NCI-H1930 (cell line): ENCODE measurements at places on chromosomes 12 and 14.

GRCh38 chr14:66038618-66039017, 447.6 kb upstream of the CCDC196 start:
- DNase-seq = no peak

- DNase-seq = peak; percentile 24
Measured at GRCh38 chr12:12334367-12335040, 15.5 kb downstream of the MANSC1 start.

DNA sequence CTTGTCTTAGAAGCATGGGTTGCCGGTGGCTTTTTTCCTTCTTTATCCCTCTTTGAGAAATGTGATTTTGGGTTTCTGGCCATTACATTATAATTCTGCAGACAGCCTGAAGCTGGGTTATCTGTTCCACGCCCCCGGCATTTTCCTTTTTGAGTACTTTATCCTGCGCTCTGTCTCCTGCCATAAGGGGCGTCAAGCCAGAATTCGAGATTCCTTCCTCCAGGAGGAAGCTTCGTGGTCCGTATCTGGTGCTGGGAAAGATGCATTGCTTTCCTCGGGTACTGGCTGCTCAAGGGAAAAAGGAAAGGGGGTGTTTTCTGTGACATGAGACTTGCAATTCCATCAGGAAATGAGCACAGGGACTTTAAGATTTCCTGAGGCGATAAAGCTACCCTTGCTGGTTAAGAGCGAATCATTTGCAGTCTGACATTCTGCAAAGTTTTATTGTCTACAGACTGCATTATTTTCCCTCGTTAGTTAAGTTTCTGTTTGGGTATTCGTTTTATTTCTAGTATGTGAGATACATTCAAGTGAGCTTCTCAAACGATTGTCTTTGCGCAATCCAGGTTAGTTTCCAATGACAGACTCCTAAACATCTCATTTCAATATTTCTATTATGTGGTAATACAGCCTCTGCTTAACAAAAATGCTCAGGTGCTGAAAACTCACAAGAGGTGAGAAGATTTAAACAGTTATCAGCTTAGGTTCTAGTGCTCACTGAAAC, 694 bp downstream of the AKAP5 start:
- no peak for DNase-seq

DNA sequence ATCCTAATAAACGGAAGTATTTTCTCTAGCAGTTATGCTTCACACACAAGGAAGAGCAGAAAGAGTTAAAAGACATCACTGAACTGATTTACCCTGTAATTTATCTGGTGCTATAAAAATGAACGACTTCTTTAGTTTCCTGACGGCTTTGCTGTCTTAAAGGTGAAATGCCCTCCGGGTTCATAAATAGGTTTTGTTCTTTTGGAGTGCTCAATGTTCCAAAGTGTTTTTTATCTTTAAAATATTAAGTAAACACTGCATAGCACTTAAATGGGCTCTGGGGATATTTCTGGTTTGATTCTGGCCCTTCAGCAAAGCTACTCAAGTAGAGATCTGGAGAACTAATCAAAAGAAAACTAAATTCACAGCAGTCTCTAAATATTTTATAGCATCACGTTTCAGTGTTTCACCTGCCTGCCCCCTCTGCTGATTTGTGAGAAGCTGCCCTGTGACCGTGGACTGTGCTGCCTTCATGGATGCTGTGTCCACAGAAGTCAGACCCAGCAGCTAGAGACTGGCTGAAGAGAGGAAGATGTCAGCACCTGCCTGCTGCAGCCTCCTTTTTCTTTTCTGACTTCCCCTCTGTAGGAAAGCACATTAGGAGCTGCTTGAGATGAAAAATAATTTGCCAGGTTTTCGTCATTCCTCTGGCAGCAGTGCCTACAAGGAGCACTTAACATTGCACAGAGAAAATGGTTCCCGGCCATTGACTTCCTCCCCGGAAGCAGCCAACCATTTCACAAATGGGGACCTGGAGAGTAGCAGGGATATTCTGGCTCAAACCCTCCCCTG, 205.1 kb upstream of the FSCB start:
- no peak for DNase-seq

GRCh38 chr12:76560086-76560491, 518 bp upstream of the OSBPL8 start:
- DNase-seq = no peak

GRCh38 chr12:64656429-64656828, 46.1 kb downstream of the RASSF3 start:
- no peak for DNase-seq

DNA sequence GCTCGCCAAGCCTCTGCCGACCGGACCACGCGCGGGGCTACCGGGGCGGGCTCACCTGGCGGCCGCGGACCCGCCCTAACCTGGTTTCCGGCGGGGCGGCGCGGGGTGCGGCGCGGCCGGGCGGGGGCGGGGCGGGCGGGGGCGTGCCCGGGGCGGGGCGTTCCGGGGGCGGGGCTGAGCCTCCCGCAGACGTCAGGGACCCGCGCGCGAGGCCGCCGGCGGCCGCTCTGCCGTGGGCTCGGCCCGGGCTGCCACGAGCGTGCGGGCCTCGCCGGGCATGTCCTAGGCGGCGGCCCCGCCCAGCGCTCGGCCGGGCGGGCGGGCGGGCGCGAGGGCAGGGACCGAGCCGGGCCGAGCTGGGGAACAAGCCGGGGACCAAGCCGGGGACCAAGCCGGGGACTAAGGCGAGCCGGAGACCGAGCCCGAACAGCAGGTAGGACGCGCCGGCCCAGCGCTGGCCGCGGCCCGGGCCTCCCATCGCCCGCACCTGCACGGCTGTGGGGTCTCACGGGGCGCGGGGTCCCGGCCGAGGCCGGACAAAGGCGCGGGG, at the start of gene CEP170B:
CEP170B (plus strand) TSS at position 188 of the 550 bp plus-strand sequence. CDS start 3,183 bp downstream, outside the sequence.
- DNase-seq = no peak

GRCh38 chr12:103745962-103746361, 95.1 kb downstream of the NT5DC3 start:
- no peak for DNase-seq

- DNase-seq = no peak
Measured at GRCh38 chr12:131618303-131618658, 92.6 kb upstream of the SFSWAP start.

GRCh38 chr14:26281280-26281998, 316.4 kb downstream of the NOVA1 start:
- DNase-seq = peak; percentile 91

DNA sequence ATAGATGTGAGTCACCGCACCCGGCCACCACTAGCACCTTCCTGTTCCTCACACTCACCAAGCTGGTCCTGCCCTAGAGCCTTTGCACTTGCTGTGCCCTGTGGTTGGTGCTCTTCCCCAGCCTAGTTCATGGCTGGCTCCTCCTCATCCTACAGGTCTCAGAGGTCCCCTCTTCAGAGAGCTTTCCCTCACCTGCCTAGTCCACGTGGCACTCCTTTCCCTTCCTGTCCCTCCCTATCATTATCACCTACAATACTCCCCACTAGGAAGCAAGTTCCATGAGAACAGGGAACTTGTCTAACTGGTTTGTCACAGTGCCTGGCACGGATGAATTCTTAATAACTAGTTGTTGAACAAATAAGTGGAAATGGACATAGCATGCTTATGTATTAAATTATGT, 24.0 kb upstream of the TMED10 start:
- no peak for DNase-seq

- DNase-seq = peak; percentile 10
Measured at GRCh38 chr14:71319666-71320065, 412.4 kb downstream of the PCNX1 start.

DNA sequence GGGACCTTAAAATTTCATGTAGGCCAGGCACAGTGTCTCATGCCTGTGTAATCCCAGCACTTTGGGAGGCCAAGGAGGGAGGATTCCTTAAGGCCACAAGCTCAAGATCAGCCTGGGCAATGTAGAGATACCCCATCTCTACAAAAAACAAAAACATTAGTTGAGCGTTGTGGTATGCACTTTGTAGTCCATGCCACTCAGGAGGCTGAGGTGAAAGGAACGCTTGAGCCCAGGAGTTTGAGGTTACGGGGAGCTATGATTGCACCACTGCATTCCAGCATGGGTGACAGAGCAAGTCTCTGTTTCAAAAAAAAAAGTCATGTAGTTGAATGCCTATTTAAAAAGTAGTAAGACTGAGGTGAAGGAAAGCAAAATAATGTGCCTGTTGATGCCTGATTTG, 83.5 kb downstream of the TTC6 start:
- no peak for DNase-seq

DNA sequence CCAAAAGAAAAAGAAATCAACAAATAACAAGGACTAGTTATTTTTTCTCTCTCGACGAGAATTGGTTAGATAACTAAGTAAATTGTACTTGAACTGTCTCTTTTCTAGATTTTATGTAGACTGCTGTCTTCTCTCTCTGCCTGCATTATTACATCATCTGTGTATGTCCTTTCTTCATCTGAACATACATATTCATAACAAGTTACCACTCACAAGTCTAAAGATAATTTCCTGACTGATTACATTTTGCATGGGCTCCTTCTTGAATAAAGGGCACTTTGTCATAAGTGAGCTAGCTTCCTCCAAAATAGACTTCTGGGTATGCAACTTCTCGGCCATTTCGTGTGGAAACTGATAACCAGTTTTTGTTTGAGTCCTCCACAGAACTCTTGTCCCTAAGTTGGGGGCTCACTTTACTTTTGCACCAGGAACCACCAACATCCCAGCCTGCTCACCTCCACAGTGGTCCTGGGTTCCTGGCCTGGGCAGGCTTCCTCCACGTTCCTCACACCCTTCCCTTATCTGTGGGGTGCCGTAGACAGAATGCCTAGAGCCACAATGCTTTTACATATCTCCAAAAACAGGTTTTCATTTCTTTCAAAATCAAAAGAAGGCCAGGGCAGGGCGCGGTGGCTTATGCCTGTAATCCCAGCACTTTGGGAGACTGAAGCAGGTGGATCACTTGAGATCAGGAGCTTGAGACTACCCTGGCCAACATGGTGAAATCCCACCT, 6.2 kb upstream of the DDX47 start:
- no peak for DNase-seq

DNA sequence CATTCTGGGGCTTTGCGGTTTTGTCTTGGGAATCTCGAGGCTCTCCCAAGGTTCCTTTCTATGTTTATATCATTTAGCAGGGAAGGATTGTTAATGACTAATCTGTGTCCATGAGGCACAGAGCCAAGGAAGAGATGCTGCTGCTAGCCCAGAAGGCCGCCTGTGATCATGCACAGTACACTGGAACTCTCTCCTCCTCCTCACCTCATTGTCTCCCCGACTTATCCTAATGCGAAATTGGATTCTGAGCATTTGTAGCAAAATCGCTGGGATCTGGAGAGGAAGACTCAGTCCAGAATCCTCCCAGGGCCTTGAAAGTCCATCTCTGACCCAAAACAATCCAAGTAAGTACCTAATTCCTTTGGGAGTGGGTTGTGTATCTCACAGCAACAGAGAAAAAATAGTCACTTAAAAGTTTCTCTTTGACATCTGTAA, at the start of gene NR1H4:
NR1H4 (plus strand) TSS at position 151 of the 435 bp plus-strand sequence. CDS start 19,458 bp downstream, outside the sequence.
- no peak for DNase-seq

GRCh38 chr12:130286041-130286440, 51.6 kb upstream of the PIWIL1 start:
- no peak for DNase-seq

DNA sequence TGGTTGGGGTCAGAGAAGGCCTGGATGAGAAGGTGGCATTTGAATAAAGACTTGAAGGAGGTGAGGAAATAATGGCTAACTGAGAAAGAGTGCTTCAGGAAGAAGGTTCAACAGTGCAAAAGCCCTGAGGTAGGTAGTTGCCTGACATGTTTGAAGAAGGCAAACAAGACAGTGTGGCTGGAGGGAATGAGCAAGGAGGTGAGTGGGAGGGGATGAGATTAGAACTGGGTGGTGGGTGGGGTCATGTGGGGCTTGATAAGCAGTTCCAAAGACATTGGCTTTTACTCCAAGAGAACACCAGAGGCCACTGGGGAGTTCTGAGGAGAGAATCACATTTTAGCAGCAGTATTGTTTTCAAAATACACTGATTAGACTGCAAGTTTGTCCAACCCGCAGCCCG, 50.5 kb downstream of the HSPB8 start:
- DNase-seq = no peak

GRCh38 chr14:30710876-30711275, 88.8 kb downstream of the SCFD1 start:
- no peak for DNase-seq

DNA sequence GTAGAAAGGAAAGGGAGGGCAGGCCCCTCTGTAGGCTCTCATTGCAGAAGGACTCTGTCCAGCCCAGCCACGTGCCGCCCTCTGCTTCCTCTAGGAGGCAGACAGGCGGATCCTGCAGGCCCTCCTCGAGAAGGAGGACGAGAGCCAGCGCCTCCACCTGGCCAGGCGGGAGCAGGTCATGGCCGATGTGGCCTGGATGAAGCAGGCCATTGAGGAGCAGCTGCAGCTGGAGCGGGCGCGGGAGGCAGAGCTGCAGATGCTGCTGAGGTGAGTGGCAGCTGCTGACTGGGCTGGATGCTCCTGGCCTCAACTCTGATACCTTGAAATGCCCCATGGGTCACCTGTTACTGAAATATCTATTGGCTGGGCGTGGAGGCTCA, 10.9 kb downstream of the TCHP start:
- DNase-seq = no peak

DNA sequence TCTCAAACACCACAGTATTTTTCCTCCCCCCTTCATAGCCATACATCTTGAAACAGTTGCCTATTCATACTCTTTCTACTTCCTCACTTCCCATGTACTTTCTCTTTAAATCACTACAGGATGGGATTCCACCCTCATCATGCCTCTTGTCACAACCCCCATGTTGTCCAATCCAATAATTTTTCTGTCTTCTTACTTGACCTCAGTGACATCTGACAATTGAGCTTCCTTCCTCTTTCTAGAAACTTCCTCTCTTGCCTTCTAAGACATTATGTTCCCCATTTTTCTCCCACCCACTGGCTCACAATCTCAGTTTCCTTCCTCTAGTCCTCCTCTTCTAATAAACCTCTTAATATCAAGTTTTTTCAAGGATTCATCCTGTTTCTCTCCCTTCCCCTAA, 5.3 kb downstream of the C2CD5 start:
- DNase-seq = no peak

- no peak for DNase-seq
Measured at GRCh38 chr14:92683041-92683440, 65.4 kb downstream of the LGMN start.

- no peak for DNase-seq
Measured at GRCh38 chr12:19402743-19403431, 36.4 kb upstream of the AEBP2 start.

DNA sequence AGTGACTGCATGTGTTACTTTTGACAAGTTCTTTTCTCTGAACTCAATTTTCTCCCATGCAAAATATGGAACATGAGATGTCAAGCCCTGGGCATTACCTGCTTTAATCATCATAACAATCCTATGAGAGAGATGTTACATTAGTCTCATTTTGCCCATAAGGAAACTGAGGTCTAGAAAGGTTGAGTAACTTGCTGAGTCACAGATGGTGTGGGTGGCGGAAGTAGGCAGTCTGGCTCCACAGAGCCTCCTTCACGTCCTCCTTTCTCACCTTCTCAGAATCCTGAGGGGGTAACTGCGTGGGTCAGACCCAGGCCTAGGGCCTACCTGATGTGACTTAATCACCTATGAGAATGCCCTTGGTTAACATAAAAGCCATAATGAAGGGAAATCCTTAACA, 50.7 kb downstream of the TMTC1 start:
- DNase-seq = no peak

GRCh38 chr14:58641509-58641908, 3.7 kb downstream of the DACT1 start:
- DNase-seq = no peak
